ENCODE measurements at places on chromosomes 7 and 10.

GRCh38 chr10:62456611-62457101 lies 82.5 kb downstream of the ZNF365 start:
- no peak for DNase-seq

DNA sequence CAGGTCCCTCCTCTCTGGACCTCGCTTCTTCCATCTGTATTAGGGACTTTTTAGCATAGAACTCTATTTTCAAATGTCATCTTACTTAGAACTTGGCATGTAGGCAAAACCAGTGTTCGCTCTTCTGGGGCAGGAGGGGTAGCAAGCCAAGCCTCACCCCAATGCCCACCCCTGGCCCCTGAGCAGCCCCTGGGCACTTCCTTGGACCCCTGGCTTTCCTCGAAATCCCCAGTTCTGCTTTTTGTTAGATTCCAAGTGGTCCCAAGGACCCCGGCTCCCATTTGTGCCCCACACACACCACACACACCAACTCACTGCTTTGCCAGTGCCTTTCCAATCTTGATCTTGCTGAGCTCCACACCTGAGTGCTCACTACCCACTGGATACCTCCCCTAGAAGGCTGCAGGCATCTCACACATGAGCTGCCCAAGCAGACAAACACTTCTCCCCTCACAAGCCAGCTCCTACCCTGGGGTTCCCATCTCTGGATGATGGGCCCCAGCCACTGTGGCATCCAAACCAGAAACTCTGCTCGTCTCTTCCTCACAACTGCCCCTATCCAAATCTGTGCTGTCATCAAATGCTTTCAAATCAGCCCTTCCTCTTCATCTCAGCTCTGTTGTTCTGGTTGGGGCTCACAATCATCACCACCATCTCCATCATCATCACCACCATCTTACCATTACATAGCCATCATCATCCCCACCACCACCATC lies 167.9 kb upstream of the ZMIZ1 start:
- DNase-seq = no peak

DNA sequence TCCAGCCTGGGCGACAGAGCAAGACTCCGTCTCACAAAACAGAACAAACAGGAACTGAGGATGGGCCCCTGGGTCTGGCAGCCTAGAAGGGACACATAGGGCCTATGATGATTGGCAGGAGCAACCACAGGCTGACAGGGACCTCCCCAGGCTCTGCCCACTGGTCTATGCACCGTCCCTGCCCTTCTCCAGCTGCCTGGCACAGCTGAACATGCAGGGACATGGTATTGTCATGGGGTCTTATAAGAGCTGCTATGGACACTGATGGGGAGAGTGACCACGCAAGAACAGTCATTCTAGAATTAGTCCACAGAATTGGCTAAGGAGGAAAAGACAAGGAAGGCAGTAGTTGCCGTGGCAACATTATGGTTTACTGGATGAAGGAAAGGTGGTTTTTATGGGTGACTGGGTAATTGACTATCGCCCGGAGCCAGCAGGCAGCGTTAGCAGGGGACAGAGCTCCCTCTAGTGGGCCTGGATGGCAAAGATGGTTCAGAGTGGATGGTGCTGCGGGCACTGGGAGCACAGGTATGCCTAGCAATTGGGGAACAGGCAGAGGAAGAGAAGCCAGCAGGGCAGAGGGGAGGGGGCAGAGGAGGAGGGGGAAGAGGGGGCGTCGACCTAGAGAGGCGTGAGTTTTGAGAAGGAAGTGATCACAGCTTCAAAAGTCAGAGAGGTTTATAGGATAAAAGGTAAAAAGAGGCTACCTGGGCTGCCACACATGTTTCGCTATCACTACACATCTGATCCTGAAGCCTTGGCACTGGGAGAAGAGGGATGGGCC lies 7.8 kb upstream of the TRIM56 start:
- peak; percentile 83 for DNase-seq

DNA sequence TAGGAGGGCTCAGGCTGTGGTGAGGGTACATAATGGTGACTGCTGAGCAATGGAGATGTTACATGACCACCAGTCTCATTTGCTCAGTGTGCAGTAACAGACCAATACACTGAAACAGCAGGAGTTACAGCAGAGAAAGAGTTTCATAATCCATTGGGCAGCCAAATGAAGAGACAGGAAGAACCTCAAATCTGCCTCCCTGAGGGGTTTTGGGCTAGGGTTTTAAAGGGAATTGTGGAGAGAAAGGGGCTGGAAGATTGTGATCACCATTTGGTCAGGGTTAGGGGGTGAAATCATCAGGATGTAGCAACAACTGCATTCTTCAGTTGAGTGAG lies 838.3 kb downstream of the GRID1 start:
- no peak for DNase-seq

GRCh38 chr10:79020605-79021004 lies 48.2 kb upstream of the ZMIZ1 start:
- DNase-seq = no peak

DNA sequence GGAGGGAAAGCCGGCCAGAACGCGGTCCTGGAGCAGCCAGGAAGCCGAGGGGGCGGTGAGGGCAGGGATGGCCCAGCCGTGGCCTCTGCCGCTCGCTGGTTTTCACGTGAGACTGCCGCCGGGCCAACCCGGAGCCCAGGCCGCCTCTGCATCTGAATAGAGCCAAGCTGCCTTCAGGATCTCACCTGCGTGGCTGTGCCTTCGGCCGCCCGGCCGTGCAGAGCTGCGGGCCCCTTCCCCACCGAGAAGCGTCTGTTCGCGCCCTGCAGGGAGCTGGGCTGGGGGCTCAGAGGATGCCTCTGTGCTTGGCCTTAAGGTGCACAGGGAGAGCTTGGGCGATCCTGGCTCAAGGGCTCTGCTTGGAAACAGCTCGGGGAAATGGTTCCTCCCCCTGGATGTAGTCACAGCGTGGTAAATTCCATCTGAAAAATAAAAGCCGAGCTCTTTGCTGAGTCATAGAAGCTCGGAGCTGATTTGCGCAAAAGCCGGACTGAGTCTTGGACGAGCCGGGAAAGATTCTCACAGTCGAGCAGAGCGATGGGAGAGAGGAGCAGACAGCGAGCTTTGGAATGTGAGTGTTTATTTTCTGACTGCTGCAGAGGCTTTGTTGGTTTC lies at the start of gene JAKMIP3:
TSS of gene JAKMIP3 (plus strand) at position 456 of the 615 bp plus-strand sequence. CDS start 38,863 bp downstream, outside the sequence.
- DNase-seq = no peak

DNA sequence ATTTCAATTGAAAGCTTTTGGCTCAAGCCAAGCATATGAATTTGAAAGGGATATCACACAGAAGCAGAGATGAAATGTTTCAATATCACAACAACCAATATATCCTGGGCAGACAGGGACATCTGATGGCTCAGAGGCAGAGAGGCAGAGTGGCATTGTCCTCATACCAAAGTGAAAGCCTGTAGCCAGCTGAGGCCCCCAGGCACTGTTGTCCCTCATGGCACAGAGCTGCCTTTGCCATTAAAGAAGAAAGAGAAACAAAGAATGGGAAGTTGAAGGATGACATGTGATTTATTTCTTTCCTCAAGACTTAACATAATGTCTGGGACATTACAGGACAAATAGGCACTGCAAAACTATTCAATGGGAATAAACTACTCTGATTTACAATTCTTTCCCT lies 504.3 kb upstream of the PCDH15 start:
- no peak for DNase-seq

DNA sequence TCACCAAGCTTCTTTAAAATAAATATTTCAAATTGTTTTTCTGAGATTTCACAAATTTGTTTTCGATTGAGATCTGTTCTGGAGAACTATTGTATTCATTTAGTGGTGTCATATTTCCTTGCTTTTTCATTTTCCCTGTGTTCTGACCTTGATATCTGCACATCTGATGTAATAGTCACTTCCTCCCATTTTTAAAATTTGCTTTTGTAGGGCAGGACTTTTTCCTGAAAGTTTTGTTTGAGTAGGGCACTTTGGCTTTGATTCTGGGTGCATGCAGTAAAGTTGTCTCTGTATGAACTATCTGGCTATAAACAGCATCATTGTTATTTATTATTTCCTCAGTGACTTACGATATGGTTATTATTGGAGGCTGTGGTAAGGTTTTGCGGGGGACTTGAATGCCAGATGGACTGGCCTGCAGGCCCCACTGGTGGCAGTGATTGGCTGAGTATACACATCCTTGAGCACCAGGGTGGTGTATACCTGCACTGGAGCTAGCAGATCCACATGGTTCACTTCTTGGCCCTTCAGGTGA lies 83.6 kb downstream of the CSTF2T start:
- DNase-seq = no peak

GRCh38 chr7:48901966-48902365 lies 22.4 kb upstream of the CDC14C start:
- DNase-seq = no peak

DNA sequence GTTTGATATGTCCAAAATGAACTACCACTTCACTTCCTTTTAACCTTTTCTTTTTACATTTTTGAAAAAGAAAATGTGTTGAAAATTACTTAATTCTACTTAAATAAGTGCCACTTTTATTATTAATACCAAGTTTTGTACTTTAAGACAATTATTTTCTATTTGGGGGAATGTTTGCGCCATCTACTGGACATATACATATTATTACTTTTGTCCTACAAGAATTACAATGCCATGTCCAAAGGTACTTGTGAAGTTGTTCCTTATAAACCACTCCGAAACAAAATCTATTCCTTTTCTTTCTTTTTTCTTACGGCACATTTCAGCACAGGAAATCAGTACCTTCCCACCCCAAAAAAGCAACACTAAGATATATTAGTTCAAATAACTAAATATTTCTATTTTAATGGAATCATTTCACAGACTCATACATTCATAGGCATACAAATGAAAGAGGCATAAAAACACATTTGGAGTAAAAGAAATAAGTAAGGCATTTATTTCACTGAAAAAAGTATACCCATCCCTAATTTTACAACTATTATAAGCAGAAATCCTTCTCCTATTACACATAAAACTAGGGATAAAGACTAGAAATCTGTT lies 169.9 kb downstream of the RNF133 start:
- no peak for DNase-seq

- DNase-seq = no peak
Measured at GRCh38 chr10:88162852-88163251, 299.4 kb downstream of the PTEN start.

DNA sequence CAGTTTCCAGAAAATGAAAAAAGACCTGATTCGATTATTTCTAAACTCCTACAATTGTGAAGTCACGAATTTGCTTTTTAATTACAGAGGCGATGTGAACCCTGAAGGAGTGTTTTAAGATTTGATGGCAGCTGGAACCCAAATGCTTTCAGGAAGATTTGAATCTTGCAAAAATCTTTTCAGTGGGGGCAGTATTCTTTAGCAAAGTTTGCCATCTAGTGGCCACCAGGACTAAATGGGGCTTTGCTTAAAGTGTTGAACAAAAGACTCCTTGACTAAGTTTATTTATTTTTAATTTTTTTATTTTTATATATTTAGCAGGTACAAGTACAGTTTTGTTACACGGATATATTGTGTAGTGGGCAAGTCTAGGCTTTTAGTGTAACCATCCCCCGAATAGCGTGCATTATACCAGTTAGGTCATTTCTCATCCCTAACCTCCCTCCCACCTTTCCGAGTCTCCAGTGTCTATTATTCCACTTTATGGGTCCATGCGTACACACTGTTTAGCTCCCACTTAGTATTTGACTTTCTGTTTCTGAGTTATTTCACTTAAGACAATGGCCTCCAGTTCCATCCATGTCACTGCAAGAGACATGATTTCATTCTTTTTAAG lies 98.8 kb downstream of the CACNB2 start:
- DNase-seq = no peak

GRCh38 chr7:79165225-79165624 lies 288.2 kb downstream of the MAGI2 start:
- DNase-seq = no peak
